ENCODE measurements at places on chromosomes 1 and 21.
A peak's percentile ranks its signal among the peaks of the same experiment; 100 is the strongest.

- no peak for DNase-seq
These were observed 20.0 kb downstream of the SERTAD4 start for GRCh38 chr1:210252621-210253051.

DNA sequence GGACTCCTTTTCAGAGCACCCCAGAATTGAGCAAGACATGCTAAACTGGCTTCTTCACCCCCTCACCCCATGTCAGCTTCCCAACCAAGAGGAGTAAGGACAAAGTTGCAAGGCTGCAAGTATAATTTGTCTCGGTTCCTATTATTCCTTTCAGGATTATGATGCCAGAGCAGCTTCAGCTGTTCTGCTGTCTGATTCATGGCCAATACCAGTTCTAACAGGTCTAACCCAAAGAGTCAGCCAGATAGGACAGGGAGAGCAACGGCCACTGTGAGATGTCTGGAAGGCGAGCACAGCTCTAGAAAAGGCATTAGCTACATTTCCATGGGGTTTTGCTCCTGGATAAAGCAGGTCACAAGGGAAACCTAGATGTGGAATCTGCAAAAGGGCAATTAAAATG is 53.3 kb upstream of the HOOK1 start:
- DNase-seq = no peak

DNA sequence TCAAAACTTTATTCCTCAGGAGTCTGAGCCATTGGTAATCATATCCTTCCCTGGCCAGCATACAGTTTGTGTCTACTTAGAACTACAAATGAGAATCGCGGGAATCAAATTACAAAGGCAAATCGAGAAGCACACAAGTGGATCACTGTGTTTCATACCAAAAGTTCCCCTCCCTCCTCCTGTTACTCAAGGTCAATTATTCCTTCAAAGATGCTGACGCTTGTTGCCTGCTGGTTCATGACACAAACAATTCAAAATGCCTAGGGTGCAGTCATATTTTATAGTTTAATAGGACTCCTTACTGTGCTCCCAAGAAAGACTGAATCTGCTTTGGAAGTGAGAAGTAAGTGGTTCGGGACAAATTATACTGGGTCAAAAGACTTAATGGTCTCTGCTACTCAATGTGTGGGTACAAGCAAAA is 93.0 kb upstream of the PBX1 start:
- no peak for DNase-seq

DNA sequence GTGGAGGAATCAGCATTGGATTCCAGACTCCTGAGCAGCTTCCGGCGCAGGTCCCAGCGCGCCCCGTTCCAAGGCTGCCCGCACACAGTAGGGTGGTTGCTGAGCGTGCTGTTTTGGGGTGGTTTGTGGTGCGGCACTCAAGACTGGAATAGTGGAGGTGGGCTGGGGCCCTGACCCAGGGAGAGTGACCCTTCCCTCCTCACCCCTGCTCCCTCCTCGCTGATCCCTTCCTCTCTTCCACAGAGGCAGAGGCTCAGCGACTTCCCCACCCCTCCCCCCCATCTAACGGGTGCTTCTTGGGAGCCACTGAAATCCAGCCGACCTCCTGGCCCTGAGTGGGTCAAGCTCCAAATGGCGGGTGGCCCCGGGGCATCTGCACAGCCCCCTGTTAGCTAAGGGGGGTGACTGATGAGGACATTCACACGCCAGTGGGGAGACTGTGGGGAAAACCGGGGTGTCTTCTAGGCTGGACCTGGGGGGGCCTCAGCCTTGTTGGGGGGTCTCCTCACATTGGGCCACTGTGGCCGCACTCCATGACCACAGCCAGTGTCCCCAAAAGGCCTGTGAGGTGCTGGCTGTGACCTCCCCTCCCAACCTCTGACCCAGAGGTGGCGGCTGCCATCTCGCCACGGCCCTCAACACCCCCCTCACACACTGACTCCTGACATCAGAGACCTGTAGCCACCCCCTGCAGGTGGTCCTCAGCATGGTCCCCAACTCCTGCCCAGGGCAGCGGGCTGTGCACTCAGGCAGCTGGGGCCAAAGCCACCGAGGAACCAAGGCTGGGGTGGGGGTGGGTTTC is 3.9 kb upstream of the HES4 start:
- DNase-seq = no peak

GRCh38 chr1:247373721-247374141 is 42.1 kb upstream of the ZNF496 start:
- DNase-seq = peak; percentile 74

DNA sequence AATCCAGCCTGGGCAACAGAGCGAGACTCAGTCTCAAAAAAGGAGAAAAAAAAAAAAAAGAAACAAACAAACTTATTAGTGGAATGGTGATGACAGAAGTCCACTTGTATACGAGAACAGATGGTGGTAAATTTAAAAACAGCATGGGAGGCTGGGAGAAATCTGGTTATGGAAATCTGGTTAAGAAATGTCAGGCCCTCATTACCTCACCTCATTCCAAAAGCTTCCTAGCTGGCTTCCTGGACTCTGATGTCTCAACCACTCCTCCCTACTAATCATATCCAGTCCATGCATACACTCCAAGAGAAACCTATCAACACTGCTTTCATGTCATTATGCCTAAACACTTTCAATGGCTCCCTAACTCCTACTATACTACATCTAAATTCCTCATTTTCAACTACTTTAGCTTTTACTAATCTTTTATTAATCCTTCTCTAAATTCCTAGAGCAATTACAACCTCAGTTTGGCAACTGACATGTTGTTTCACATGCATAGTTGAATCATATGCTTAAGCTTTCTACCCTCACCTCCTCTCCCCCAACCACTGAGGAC is 52.9 kb downstream of the FOXJ3 start:
- peak; percentile 9 for DNase-seq

Data from HuH-7 (cell line).